ENCODE measurements at places on chromosomes 5 and 9.

DNA sequence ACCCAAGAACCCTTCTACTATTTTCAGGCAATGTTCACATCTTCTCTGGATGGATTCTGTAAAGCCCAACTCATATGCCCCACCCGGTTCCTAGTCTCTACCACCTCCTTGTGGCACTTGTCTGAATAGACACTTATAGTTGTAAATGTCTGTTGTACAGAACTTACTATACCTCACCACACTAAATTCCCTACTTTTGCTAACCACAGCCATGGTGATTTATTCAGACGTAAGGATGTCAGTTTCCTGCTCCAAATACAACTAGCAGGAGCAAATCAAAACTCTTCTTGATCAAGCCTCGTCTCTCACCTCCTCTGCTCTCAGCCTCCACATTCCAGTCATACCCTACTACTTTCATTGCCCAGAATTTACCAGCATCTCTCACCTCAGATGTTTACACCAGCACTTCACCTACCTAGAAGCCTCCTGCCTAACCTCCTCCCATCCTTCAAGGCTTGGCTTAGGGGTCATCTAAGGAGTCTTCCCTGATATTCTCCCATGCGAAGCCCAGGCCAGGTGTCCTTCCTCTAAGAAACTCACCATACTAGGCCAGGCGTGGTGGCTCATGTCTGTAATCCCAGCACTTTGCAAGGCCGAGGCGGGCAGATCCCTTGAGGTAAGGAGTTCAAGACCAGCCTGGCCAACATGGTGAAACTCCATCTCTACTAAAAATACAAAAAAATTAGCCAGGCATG is 75.5 kb downstream of the MAPKAP1 start:
- no peak for DNase-seq

DNA sequence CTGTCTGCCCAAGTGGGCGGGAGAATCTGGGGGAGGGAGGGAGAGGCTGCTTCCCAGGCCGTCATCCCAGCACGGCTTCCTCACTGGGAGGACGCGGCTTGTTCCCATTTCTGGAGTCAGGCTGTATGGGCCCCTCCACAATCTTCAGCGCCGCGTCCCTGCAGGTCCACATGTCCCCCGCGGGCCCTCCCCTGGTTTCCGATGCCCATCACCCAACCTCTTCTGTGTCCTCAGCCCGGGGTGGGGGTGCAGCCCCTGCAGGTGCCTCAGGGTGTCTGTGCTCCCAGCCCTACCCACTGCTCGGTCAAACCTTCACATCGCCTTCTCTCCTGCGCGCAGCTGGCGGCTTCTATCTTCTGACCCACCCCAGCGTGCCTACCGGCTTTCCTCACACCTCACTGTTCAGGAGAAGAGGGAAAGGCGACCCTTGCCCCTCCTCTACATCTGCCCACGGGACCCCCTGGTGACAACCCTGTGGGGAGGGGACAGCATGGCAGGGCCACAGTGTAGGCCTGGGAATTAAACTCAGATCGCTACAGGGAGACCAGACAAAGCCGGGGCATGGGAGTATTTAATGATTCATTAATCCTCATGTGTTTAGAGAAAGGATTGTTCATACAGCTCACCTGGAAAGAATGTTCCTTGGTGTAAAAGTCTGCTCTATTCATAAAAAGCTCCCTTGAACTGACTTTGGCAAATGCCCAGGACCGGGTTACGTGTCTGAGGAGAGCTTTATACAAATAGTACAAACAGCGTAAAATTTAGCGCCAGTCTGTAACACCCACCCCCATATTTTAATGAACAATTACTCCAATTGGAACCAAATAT is 145.1 kb downstream of the IRX1 start:
- no peak for DNase-seq

- DNase-seq, result no peak
These were observed 13.9 kb downstream of the QSOX2 start for GRCh38 chr9:136231478-136232297.

- DNase-seq, result no peak
These were observed 74.7 kb downstream of the S1PR3 start for GRCh38 chr9:89065921-89066320.

DNA sequence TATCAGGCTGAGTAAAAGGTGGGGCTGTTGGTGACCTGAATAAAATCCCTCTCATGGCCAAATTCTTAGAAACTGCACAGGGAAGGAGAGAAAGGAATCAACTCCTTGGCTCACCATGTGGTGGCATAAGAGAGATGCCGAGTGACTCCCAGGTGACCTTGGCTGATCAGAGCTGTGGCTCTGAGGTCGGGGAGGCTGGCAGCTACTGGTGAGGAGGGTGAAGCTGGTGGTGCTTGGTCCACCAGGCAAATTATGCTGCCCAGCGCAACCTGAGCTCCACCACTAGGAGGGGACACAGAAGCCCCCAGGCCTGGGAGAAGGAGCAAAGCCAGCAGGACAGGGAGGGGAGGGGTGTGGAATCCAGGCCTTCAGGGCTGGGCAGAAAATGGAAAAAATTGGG is 111.2 kb upstream of the IL12B start:
- no peak for DNase-seq

- no peak for DNase-seq
These were observed 253.1 kb downstream of the PDE4D start for GRCh38 chr5:59640411-59640810.

DNA sequence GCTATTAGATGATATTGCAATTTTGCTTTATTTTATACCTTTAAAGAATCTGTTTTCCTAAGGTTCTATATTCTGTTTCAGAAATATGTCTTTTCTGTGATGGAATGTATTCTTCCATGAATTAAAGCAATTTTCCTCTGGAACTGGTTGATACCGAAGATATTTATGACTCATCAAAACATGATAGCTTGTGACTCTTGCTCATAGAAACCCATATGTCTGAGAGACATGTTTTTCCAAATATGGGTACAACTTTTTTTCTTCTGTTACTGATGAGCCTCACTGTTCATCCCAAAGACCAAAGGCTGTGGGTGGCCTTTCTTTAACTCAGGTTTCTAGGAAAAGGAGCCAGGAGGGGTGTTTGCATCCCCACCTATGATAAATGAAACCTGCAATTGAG is 126.1 kb upstream of the PAPPA start:
- no peak for DNase-seq

GRCh38 chr5:177232761-177233160 is 70.8 kb downstream of the RAB24 start:
- DNase-seq, result no peak

GRCh38 chr9:23554686-23555085 is 271.4 kb downstream of the ELAVL2 start:
- no peak for DNase-seq

DNA sequence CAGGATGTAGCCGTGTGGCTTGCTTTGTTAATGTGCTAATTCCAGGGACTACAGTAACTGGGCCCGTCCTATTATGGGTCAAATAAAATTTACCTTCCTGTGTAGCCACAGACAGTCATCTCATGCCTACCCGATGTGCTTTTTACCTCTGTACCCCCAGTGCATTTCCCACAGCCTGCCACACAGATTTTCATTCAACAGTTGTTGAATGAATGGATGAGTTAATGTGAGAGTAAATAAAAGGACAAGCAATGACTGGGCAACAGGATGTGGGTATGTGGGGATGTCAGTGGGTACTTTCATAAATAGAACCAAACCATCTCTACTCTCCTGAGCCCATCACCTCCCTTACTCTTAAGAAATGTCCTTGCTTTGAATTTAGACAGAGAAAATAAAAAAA is 441.2 kb upstream of the ZNF462 start:
- DNase-seq, result no peak

- DNase-seq, result no peak
These were observed 40.7 kb upstream of the PPP3R2 start for GRCh38 chr9:101635473-101635872.

- no peak for DNase-seq
These were observed 39.7 kb downstream of the NFX1 start for GRCh38 chr9:33329979-33330378.

GRCh38 chr5:58969795-58970194 is 386.9 kb downstream of the RAB3C start:
- no peak for DNase-seq

GRCh38 chr5:77812926-77813589 is 36.9 kb upstream of the TBCA start:
- DNase-seq, result no peak

DNA sequence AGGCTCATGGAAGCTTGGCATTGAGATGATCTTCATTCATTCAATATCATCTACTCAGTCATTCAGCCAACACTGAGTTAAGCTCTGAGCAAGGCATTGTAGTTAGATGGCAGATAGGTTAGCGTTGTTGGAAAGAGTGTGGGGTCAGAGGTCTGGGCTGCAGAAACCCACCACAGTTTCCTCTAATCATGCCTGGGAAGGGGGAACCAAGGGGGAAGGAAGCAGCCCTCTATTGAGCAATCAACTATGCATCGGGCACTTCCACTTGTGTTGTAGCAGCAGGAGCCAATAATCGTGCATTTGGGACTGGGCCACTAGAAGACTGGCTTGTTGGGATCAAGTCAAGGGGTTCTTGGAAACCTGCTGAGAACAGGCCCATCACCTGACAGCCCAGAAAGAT is 139.1 kb downstream of the PIP5K1B start:
- no peak for DNase-seq

GRCh38 chr5:157280927-157281326 is 15.0 kb downstream of the CYFIP2 start:
- no peak for DNase-seq

- DNase-seq, result no peak
These were observed 933.8 kb upstream of the DMAC1 start for GRCh38 chr9:8733131-8733954.

GRCh38 chr5:43993634-43994351 is 390.8 kb downstream of the NNT start:
- DNase-seq, result no peak

- no peak for DNase-seq
These were observed 54.5 kb downstream of the ZNF366 start for GRCh38 chr5:72452515-72453245.

DNA sequence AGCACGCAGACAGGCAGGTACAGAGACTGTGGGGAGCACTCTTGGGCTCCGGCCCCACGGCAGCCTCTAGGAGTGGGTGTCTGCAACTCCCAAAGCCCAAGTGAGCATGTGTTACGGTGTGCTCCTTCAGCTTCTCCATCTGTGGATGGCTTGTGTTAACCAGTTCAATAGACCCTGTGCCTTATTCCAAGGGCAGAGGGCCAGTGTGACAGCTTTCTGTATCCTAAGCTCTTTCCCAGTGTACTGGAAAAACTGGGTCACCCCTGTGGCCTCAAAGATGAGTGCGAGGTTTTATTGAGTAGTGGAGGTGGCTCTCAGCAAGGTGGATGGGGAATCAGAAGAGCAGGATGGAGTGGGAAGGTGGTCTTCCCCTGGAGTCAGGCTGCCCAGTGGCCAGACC is 78.3 kb downstream of the ADAMTS16 start:
- DNase-seq, result no peak

- no peak for DNase-seq
These were observed 162.5 kb downstream of the CD180 start for GRCh38 chr5:67033880-67034651.

- DNase-seq, result no peak
These were observed 133.4 kb upstream of the CDH9 start for GRCh38 chr5:27171761-27172261.

DNA sequence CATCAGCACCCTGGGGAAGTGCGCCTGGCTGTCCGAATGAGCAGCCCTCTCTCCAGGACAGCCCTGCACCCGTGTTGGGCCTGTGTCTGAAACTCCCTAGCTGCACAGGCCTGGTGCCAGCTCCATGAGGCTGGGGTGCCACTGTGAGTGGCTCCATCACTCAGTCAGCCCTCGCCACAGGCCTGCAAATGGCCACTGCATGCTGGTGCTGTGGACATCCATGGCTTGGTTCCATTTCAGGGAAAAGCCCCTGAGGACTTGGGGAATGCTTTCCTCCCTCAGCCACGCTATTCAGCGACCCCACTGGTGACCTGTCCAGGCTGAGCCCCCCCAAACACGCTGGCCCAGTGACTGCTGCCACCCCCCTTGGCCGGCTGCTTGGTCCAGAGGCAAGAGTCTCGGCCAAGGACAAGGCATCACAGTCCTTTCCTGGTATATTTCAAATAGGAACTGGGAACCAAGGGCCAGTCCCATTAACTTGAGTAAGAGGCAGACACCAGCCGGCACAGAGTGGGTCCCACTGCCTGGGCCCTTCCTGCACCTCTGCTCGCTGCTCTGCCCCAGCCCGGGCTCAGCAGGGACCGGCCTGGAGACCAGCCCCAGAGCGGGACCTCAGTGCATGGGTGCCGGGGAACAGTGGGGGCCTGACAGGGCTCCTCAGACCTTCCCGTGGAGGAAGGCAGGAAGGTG is 181.3 kb downstream of the AUH start:
- DNase-seq, result no peak

GRCh38 chr5:177189416-177189815 is 55.8 kb downstream of the NSD1 start:
- no peak for DNase-seq

DNA sequence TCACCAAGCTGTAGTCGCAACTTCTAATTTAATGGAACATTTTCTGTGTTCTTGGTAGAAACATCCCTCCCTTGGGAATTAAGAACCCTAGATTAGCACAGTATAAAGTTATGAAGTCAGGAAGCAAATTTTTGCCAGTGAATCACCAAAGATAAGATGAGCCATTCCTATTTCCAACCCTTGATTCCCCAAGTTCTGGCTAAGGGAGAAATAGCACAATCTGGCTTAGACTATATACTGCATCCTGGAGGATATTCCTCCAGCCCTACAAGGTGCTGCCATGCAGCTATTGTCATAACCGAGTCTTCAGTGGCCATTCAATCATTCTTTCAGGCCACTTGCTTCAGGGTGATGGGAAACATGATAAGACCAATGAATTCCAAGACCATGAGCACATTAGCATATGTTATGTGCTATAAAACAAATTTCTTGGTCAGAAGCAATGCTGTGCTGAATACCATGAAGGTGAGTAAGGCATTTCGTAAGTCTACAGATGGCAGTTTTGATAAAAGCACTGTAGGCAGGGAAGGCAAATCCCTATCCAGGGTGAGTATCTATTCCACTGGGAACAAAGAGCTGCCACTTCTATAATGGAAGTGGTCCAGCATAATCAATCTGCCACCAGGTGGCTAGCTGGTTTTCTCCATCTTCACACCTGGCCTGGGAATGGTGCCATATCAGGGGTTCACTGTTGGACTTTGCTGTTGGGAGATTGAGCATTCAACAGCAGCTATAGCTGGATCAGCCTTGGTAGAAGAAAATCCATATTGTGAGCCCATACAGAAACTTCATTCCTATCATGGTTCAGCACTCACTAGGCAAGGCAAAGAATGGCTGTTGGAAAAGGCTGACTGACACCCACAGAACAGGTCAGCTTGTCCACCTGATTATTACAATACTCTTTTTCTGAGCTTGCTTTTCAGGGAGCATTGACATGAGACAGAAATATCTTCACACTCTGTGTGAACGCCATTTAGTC is 19.6 kb upstream of the ARL15 start:
- no peak for DNase-seq
